Amniotic epithelial cell (primary cell): ENCODE measurements at places on chromosomes 3 and 15.

GRCh38 chr3:35537265-35537664 lies 102.1 kb upstream of the ARPP21 start:
- no peak for DNase-seq

- peak; percentile 85 for DNase-seq
Observed at GRCh38 chr3:112649478-112649735, 8.5 kb upstream of the CCDC80 start.

GRCh38 chr3:171768281-171768900 lies 41.9 kb downstream of the PLD1 start:
- DNase-seq: no peak

- peak; percentile 89 for DNase-seq
Observed at GRCh38 chr3:192943393-192943792, 25.7 kb upstream of the MB21D2 start.

DNA sequence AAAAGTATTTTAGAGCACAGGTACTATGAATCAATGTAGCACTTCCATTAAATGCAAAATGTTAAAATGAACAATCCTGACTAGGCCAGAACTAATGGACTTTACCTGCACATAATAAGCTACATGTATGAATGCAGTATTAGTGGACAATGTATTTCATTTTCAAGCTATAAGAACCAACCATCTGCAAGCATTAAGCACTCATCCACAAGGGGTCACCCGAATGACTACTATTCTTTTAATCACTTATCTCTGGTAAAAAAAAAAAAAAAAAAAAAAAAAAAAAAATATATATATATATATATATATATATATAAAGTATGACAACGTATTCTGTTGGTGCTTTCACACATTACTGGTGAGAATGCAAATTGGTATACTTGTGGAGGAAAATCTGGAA lies 7.2 kb downstream of the HERC1 start:
- peak; percentile 37 for DNase-seq

- peak; percentile 11 for DNase-seq
Observed at GRCh38 chr3:42991341-42992315, 12.5 kb downstream of the GASK1A start.

- DNase-seq: no peak
Observed at GRCh38 chr3:65400899-65401298, 637.8 kb downstream of the MAGI1 start.

DNA sequence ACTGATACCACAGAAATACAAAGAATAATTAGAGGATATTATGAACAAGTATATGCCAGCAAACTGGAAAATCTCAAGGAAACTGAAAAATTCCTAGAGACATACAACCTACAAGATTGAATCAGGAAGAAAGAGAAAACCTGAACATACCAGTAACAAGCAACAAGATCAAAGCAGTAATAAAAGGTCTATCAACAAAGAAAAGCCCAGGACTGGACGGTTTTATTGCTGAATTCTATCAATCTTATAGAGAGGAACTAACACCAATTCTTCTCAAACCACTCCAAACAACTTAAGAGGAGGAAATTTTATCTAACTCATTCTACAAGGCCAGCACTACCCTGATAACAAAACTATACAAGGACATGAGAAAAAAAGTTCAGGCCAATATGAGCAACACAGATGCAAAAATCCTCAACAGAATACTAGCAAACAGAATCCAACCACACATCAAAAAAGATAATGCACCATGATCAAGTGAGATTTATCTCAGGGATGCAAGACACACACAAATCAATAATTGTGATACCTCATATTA lies 71.1 kb upstream of the IMPG2 start:
- DNase-seq: no peak

DNA sequence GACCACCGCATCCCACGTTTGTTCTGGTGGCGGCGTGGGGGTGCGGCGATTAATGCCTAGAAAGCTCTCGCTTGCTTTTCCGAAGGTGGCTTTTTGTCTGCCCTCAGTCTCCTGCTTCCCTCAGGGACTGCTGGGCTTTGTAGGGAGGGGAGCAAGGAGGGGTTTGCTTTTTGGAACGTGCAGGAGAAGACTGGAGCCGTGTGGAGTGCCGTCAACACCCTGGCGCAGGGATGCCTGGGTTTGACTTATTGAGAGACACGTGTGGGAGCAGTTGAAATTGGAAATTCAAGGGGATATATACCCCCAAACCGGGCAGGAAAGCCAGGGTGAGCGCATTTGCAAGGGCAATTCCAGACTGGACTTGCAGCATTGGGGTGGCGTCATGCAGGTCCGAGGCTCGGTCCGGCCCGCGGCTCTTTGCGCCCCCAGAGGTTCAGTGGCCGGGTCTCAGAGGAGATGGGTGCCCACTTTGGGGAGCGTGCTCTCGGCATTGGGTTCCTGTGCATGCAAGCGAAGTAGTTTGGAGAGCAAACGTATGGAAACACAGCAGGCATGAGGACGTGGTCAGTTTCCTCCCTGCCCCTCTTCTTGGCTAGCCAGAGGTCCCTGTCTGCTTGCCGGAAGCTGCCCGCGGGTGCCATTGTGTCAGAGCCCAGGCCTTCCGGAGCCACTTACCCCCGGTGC lies 2.1 kb downstream of the EPHB1 start:
- no peak for DNase-seq

DNA sequence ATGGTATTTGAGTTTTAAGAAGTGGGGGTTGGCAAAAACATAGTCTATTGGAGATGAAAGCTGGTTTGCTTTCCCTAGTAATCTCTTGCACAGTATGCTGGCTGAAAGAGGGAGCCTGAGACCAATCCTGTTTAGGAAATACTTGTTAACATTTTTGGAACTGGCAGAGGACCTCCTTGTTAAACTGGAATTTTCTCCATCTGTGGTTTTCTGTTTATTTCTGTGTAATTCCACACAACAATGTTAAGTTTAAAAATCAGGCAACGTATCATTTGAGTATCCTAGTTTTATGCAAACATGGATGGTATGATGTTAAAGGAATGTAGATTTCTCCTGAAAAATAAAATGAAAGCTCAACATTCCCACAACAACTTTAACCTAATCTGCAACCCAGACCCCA lies 536.0 kb upstream of the TBL1XR1 start:
- DNase-seq: no peak
